ENCODE measurements at places on chromosomes 7 and 10. TPM values are rescaled to one million over a fixed set of nuclear protein-coding genes. Genes with fewer than 3 reads are reported as not detected.
A peak's percentile ranks its signal among the peaks of the same experiment; 100 is the strongest.

Gene KCNH2
- 0.09 TPM for total RNA-seq

GRCh38 chr10:128457136-128457535 lies 330.9 kb upstream of the MKI67 start:
- no peak for DNase-seq

Gene WASHC2C
- 18.2 TPM for total RNA-seq

DNA sequence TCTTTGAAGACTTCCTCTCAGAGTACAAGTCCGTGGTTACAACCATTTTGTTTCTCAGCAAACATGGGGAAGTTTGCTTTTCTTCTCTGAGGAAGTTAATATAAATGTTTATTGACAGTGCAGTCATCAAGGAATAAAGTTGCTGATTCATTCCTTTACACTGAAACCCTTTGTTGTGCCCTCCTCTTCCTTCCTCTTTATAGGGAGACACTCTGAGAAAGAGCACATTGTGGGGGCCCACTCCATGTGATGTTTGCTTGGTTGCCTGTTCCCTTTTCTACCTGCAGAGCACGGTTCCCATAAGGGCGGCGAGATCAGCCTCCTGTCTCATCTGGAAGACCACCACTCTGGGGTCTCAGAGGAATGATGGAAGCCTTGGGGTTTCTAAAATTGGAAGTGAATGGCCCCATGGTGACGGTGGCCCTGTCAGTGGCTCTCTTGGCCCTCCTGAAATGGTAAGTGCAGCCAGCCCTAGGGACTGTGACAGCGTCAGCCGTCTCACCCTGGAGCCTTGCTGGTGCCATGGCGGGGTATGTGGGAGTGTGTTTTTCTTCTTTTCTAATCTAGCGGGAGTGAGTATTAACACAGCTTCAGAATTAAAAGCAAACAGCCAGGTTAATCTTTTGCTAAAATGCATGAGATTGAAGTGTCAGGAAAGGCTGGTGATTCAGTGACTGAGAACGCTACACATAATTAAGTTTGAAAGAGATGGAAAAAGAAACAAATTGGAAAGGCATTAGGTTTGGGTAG lies at the start of gene TBXAS1:
Gene TBXAS1, plus strand, starts transcription at position 240 of the 750 bp plus-strand sequence. Its CDS starts 127 bp downstream, at position 367.
- no peak for DNase-seq

DNA sequence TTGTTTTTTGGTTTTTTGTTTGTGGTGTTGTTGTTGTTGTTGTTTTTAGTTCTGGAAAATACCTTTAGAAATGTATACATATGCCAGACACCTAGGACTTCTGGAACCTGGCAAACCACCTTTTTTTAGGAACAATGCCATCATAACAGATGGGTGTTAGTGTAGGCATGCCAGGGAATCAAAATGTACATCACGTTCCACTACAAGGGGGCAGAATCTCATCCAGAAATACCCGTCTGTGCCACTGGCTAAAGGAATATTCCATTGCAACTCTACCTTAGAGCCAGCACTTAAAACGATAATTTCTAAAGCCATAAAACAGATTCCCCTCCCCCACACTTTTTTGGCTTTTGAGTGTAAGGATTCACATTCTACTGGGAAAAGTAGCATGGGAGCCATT lies 239.8 kb downstream of the ETV1 start:
- DNase-seq, result no peak

DNA sequence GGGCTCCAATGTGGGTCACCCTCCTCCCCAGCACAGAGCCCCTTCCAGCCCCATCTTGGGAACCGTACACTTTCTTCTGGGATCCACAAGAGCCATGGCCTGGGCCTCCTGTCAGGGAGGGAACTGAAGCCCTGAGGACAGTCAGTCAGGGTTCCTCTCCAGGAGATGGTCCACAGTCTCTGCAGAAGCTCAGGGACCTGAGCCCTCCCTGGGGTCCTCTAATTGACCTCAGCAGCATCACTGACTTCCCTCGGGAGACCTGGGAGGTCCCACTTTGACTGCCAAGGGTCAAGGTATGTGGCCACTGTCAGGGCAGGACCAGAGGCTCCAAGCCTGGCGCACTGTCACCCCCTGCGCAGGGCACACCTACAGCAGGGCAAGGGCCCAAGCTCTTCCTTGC lies 32.3 kb downstream of the NOD1 start:
- DNase-seq, result no peak

Gene HACD1
- total RNA-seq, result 34.2 TPM

Gene GPR15LG
- total RNA-seq, result not detected

DNA sequence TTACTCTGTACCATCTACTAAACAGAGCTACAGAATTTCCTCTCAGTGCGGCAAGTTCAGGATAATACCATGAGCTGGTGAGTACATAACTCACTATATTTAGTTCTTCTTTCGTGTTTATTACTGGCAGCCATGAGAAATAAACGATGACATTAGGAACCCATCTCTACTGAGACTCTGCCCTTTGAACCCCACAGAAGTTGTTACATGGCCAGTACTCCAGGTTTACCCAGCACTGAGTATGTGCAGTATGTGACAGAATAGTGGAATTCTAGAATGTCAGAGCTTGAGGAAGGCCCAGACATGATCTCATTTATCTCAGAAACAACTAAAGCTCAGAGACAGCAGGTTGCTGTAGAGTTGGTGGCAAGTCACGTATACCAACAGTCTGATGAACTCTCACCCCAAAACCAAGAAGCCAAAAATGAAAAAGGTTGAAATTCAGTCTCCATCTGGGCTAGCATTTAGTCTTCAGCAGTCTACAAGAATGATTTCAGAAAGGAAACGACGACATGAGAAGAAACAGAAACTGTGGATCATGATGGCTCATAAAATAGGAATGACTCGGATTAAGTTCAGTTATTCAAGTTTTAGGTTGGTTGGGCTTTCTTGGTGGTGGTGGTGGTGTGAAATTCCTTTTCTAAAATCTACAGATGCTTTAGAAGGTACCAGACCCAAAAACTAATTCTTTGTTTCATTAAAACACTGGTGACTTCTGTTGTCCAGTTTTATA lies 78.5 kb downstream of the SORBS1 start:
- no peak for DNase-seq

Gene ZSCAN21
- total RNA-seq, result 13.8 TPM

Gene KCNIP2
- total RNA-seq, result 2.6 TPM

GRCh38 chr10:3525832-3526449 lies 259.1 kb downstream of the KLF6 start:
- DNase-seq, result peak; percentile 96

DNA sequence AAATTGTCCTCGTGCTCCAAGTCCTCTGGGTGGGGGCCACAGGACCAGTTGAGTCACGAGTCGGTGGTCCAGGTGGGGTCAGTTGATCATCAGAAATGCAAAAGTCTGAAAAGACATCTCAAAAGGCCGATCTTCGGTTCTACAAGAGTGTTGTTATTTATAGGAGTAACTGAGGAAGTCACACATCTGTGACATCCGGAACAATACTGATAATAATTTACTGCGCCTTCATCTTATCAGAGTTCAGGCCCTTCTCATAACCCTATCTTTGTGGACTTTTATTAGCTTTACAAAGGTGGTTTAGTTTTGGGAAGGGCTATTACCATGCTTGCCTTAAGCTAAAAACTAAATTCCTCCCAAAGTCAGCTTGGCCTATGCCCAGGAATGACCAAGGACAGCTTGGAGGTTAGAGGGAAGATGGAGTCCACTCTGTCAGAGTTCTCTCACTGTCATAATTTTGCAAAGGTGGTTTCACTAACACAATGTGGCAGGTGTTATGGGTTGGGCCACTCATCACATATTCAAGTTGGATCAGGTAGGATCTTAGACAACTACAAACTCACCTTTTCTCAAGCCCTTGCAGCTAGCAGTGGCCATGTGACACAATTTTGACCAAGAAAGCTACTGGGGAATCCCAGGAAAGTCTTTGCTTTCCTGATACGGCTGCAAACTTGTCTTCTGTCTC lies 54.7 kb upstream of the CHST3 start:
- DNase-seq, result no peak

- no peak for DNase-seq
Observed at GRCh38 chr7:25823571-25823970, 328.4 kb upstream of the NFE2L3 start.

DNA sequence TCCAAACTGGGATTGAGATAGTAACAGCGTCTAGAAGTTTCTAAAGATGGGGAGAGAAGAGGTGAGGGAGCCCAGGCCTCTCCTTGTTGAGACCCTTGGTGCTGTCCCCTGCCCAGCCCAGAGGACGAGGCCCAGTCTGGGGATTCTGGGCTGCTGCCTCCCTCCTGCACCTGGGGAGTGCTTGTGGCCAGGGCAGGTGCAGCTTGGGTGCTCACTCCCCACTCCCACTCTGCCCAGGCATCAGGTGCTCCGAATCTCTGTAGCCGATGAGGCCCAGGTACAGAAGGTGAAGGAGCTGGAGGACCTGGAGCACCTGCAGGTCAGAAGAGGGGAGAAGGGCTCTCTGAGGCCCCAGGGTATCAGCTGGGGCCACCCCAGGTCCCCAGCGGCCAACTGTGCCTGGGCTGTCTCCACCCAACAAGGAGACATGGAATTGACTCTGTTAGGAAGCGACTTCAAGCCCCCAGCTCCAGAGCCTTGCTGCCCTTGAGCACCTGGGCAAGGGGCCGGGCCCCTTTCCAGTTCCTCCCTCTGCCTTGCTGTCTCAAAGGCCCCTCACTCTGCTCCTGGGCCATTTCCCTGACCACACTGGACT lies 664 bp downstream of the CPA1 start:
- DNase-seq, result no peak

Gene VWA2
- not detected for total RNA-seq

GRCh38 chr10:95242581-95243317 lies 48.1 kb downstream of the PDLIM1 start:
- peak; percentile 71 for DNase-seq

Gene ANKRD2
- total RNA-seq, result 1.8 TPM

GRCh38 chr7:40694026-40694809 lies 559.4 kb downstream of the SUGCT start:
- DNase-seq, result no peak

Gene FRMD4A
- total RNA-seq, result 8.9 TPM

DNA sequence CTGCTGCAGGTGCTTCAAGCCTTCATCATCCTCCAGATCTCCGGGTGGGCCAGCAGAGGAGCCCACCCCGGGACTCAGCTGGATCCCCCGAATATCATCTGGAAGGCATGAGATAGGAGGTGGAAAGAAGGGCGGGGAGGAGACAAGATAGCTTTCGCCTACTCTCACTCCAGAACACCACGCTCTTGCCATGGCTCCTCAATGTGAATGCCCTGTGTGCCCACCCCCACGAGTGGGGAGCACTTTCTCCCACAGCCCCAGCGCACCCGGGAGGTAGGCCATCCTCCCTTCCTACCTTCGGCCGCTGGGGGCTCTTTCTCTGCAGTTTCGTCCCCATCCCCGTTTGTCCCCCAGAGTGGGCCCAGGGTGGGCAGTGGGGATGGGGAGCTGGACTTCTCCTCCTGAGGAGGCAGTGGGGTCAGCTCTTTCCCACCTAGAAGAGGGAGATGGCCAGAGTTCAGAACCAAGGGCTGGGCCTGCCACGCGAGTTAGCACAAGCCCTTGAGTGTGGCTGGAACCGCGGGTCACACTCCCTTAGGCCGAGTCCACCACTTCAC lies 8.9 kb downstream of the GIGYF1 start:
- DNase-seq, result no peak

DNA sequence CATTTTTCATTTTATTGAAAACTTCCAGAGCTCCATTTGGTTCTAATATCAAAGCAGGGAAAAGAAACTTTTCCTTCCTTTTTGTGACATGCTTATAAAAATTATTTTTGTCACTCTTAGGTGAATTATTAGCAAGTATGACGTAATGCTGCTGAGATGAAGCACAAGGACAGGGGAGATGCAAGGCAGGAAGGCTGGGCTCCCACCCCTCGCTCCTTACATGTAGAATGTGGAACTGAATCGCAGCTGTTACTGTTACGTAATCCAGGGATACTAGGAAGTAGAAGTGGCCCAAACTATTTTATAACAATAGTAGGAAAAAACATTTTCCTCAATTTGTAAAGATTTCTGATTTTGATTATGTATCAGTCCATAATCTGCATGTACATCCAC lies 17.1 kb upstream of the GTPBP4 start:
- no peak for DNase-seq

- DNase-seq, result no peak
Observed at GRCh38 chr7:30779574-30779973, 8.4 kb downstream of the MINDY4 start.

DNA sequence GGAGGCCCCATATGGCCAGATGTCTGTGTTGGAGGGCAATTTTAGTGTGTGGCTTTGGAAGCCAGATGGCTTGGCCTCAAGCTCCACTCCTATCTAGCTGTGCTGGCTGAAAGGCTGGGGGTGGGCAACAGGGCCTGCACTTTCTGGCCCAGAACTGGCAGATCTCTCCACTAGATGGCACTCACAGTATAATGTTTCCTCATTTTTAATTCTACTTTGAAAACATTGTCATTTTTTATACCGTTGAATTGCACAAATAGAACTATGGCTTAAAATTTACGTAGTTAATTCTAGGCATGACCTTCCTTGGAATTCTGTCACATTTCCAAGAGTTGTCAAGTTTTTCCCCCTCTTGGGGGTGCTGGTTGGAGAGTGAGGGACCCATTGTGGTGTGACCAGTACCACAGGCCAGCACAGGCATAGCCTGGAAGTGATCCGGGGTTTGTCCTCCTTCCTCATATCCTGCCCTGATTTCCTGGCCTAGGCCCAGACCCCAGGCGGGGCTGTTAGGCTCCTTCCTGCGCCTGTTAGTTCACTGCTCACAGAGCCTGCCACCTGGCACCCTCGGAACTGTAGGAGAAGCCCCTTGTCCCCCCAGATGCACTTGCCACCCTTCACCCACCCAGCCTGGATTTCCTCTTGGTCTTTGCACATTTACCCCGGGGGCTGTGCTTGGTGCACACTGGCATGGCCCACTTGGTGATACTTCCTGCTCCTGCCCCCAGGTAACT lies 52.8 kb downstream of the ARHGAP22 start:
- DNase-seq, result peak; percentile 53

- no peak for DNase-seq
Observed at GRCh38 chr10:118148247-118148646, 101.5 kb upstream of the RAB11FIP2 start.

Gene NPFFR1
- total RNA-seq, result not detected

GRCh38 chr10:98224996-98225395 lies 43.0 kb downstream of the LOXL4 start:
- DNase-seq, result no peak

Gene MOGAT3
- not detected for total RNA-seq

Gene MMRN2
- total RNA-seq, result 1.5 TPM

Gene MORN4
- 14.2 TPM for total RNA-seq

DNA sequence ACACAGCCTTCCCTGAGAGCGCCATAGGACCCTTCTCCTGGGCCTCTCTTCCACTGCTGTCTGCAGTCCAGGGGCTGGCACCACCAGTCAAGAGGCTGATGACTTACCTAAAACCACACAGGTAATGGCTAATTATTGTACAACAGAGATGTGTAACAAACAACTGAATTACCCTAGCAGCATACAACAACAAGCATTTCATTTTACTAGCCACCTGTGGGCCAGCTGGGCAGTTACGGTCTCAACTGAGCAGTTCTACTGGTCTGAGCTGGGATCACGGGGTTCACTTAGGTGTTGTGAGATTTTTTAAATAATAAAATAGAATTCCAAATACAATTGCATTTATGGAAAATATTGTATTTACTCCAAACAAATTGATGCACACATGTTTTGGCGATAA lies 431.9 kb downstream of the TNS3 start:
- no peak for DNase-seq

GRCh38 chr7:158587162-158588084 lies at the start of gene PTPRN2:
Gene PTPRN2 (minus strand): TSS chr7:158587823.
- DNase-seq, result no peak
